Activated CD8-positive, alpha-beta memory T cell treated with anti-CD3 and anti-CD28 coated beads, Interleukin-2, amount 10 ng/mL, durations not matched to agents 7 days and 5 days (primary cell): ENCODE measurements at places on chromosomes 11 and 22. TPM values are rescaled to one million over a fixed set of nuclear protein-coding genes. Genes with fewer than 3 reads are reported as not detected.

The USP35 gene
- 10.6 TPM for total RNA-seq

The TRIM34 gene
- 16.1 TPM for total RNA-seq

The EHF gene
- total RNA-seq, result 0.44 TPM

The SCGB1D2 gene
- not detected for total RNA-seq

The KRTAP5-8 gene
- not detected for total RNA-seq
